ENCODE measurements at places on chromosomes 6 and 20.

DNA sequence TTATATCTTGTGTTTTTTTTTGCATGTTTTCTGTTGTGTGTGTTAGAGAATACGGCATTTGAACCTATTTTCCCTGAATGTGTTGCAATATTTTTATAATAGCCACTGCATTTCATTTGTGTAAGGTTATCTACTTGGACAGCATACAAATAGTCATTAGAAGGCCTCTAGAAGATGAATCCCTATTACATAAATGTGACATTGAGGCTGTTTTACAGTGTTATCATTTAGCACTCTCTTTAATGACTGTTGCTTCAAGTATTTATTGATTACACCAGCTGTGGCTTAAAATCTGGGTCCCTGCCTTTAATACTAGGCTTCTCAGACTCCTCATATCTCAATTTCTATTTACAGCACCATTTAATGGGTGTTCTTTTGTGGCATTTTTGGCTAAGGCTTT is 465.8 kb downstream of the FRK start:
- DNase-seq: no peak

- DNase-seq: no peak
These were observed 92.4 kb upstream of the MAFB start for GRCh38 chr20:40781327-40782042.

- DNase-seq: peak; percentile 8
These were observed 216.7 kb downstream of the ZDHHC14 start for GRCh38 chr6:157597461-157598312.

DNA sequence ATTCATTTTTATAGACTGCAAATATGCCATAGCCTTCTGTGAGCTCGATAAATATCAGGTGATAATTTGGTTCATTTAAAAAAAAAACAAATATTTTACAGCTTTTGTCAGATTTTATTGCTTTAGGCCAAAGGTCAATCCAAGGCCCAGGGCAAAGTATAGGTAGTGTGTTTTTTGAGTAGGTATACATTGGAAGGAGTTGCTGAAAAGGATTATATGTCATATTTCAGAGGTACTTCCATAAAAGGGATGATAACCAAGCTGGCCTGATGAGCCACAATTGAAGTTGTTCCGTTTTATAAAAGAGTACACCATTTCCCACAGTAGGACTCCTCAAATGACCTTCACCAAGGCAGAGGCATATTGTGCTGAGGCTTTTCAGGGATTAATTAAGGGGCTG is 452.8 kb upstream of the FLRT3 start:
- DNase-seq: no peak

DNA sequence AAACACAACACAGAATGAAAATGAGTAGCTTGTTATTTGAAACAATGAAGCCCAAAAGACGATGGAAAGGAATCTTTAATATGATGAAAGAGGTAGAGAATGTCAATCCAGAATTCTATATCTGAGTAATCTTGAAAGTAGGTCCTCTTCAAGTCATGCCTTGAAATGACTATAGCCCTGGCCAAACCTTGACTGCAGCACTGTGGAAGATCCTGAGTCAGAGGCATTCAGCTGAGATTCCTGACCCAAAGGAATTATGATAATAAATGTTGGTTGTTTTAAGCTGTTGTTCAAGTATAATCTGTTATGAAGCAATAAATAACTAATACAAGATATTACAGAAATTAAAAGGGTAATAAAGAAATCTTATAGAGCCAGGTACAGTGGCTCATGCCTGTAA is 64.8 kb downstream of the IBTK start:
- no peak for DNase-seq

DNA sequence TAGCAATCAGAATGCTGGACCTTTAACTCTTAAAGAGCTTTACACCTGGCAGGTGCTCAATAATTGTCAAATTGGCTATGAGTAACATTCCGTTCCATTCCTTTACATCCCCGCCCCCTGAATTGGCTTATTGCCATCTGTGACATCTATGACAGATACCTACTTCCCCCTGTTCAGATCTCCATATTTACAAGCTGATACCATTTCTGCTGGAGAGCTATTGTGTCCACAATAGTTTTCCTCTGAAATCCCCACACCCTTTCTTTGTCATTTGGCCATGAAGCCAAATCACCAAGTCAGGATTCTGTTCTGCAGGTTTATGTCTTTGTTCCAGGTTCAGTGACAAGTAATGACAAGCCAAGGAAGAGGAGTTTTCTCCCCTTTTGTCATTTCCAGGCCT is 3.2 kb downstream of the CDH26 start:
- DNase-seq: no peak

GRCh38 chr6:38436726-38437465 is 202.8 kb downstream of the BTBD9 start:
- no peak for DNase-seq

DNA sequence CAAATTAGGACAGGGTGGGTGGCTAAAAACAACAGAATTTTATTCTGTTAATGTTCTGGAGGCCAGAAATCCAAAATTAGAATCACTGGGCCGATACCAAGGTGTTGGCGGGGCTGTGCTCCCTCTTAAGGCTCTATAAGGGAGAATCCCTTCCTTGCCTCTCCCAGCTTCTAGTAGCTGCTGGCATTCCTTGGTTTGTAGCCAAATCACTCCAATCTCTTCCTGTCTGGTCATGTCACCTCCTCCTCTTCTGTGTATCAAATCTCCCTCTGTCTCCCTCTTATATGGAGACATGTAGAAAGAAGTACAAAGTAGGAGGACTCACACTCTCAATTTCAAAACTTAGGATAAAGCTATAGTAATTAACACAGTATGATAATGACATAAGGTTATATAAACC is 102.9 kb upstream of the SIRPA start:
- DNase-seq: no peak

DNA sequence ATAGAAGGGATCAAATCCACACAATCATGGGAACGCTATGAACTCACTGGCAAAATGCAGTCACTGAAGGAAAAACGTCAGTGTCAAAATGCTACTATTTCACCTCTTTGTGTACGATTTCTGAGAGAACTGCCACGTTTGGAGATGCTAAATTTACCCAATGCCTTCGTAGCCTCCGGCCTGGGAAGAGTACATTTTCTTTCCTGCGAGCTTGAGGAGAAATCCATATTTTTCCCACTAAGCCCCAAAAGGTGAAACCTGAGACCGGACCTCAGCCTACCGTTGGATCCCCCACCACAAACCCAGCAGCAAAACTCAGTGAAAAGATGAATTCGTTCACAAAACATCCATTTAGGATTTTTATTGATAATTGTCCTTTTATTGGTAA is 131.7 kb downstream of the GPX5 start:
- no peak for DNase-seq

- peak; percentile 41 for DNase-seq
These were observed 113.2 kb downstream of the VIP start for GRCh38 chr6:152863618-152864326.

DNA sequence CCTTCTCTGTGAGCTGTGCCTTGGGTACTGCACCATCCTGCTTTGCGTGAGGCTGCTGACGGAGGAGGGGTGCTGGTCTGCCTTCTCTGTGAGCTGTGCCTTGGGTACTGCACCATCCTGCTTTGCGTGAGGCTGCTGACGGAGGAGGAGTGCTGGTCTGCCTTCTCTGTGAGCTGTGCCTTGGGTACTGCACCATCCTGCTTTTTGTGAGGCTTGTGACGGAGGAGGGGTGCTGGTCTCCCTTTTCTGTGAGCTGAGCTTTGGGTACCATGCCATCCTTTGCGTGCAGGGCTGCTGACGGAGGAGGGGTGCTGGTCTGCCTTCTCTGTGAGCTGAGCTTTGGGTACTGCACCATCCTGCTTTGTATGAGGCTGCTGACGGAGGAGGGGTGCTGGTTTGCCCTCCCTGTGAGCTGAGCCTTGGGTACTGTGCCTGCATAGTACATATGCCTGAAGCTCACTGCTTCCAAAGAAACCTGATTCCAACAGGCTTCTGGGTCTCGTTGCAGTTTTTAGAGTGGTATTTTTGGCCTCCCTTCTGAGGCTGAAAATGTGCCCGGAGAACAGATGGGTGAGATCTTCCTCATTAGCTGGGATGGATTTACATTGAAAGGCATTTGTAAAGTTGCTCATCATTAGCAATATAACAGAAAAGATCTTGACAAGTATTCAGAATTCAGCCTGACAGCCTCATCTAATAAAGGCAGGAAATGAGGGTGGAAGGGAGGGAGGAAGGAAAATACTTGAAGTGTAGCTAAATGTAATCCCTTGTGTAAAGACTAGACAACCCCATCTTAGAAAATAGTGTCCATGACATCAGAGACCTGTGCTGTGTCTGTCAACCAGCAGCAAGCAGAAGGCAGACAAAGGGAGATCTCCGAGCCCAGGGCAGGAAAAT is 46.8 kb upstream of the UNC93A start:
- no peak for DNase-seq

DNA sequence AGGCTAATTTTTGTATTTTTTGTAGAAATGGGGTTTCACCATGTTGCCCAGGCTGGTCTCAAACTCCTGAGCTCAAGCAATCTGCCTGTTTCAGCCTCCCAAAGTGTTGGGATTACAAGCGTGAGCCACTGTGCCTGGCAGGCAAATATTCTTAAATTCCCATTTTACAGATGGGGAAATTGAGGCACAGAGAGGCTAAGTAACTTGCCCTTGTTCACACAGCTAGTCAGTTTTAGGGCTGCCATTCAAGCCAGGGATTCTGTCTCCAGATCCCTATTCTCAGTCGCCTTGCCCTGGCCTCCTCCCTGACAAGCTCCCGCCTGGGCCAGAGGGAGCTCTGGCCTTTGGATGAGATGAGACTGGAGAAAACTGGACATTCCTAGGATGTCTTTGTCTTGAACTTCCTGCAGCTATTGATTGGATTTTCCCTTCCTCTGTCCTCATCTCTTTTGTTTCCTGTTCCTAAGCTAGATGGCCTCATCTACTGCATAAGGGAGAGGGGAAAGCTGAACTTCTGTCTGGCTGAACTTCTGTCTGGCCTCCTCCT is 90.5 kb downstream of the NDUFAF5 start:
- DNase-seq: no peak

DNA sequence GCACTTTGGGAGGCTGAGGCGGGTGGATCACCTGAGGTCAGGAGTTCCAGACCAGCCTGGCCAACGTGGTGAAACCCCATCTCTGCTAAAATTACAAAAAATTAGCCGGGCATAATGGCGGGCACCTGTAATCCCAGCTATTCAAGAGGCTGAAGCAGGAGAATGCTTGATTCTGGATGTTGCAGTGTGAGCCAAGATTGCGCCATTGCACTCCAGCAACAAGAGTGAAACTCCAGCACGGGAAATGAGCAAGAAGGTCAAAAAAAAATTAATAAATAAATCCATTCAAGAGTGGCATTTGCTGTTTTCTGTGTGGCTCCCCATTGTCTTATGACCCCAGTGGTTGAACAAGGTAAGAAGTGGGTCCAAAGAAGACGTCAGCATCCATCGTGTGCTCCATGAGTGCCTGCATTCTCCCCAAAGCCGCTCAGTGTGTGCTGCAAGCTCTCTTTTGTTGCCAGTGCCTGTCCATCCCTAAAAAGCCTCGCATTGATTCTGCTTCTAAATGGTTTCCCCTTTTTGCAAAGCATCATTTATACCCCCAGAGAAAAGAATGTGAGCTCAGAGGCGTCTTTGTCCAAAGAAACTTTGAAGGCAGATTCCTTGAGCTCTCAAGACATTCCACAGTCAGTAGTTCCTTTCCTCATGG is 38.8 kb upstream of the MAP3K4 start:
- DNase-seq: no peak

- no peak for DNase-seq
These were observed 40.0 kb downstream of the HEBP2 start for GRCh38 chr6:138443979-138444378.

DNA sequence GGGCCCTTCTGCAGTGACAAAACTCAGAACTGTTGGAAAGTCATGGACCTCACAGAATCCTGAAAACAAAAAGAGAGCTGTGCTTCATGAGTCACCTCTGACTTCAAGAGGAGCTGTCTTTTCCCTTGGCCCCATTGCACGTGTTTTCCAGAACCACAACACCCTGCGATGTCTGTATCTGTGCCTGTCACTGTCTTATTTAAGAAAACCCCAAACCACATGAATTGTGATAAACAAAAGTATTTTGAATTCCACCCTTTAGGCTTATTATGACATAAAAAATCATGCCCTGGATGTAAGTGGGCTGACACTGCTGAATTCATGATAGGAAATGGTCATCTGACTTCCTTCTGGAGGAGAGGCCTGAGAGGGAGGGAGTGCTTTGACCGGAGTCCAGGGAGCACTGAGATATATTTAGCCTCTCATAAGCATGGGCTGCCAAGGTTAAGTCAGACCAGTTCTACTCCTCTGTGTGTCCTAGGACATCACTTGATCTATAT is 96.4 kb upstream of the DUSP22 start:
- no peak for DNase-seq

DNA sequence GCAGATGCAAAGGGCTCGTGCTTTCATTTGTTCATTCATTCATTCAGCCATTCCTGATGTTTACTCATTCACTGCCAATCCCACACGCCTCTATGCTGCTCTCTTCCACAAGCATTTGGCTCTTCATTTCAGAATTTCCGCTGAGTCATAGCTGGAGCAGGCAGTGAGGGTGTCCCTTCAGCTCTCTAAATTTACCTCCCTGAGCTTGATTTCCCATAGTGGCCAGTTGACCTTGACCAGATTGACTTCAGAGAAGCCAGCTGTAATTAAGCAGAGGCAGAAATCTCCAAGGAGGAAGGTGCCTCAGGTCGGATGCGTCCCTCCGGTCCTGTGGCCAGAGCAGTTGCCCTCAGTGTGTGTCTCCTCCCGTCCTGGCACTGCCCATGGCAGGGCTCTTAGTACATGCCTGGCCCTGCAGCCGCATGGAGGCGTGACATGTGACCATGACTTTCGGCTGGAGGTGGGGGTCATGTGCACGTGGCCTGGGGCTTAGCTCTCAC is 267.2 kb upstream of the ECI2 start:
- DNase-seq: no peak

DNA sequence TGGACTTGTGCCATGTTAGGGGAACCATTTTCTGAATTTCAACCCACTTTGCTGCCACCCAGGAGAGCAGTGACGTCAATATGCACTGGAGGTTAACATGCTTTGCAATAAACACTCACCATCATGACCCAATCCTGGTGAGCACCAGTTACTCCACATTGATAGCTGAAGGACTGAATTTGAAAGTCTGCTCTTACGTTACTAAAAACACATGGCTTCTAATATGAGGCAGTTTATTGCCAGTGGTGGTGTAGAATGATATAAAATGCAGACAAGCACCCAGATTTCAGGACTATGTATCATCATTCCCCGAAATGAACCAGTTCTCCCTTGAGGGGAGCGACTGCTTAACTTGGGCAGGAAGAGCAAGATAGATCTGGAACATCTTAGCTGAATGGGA is 23.8 kb downstream of the RFPL4B start:
- no peak for DNase-seq

DNA sequence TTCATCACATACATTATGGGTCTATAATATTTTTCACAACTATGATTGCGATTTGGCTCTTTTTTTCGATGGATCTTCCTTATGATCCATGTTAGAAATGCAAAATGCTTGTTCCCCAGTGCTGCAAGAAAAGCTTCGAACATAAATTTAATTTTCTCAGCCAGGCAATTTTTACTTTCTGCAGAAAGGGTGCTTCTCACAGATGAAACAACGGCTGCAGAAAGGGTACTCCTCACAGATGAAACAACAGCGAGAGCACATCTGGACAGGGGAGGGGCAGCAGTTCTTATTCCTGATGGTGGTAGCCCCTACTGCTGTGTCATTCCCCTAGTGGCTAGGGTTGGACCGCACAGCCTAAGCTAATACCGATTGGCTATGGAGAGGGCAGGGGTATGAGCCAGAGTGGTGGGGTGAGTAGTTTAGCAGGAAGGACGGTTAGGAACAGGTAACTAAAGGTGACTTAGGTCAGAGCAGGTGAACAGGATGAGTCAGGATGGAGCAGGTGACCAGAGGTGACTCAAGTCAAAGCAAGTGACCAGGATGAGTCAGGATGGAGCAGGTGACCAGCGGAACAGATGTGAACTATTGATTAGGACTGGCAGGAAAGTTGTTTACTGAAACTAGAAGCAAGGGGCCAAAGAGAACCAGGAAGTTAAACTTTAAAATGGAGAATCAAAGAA is 13.4 kb upstream of the TREML4 start:
- DNase-seq: no peak

Data from activated CD4-positive, alpha-beta T cell treated with anti-CD3 and anti-CD28 coated beads for 24 hours (primary cell).